DMS79 treated with DMSO at 0.1 percent for 48 hours (cell line): ENCODE measurements at places on chromosomes 6 and 20.

GRCh38 chr6:15780437-15780836 lies 117.6 kb upstream of the DTNBP1 start:
- no peak for DNase-seq

DNA sequence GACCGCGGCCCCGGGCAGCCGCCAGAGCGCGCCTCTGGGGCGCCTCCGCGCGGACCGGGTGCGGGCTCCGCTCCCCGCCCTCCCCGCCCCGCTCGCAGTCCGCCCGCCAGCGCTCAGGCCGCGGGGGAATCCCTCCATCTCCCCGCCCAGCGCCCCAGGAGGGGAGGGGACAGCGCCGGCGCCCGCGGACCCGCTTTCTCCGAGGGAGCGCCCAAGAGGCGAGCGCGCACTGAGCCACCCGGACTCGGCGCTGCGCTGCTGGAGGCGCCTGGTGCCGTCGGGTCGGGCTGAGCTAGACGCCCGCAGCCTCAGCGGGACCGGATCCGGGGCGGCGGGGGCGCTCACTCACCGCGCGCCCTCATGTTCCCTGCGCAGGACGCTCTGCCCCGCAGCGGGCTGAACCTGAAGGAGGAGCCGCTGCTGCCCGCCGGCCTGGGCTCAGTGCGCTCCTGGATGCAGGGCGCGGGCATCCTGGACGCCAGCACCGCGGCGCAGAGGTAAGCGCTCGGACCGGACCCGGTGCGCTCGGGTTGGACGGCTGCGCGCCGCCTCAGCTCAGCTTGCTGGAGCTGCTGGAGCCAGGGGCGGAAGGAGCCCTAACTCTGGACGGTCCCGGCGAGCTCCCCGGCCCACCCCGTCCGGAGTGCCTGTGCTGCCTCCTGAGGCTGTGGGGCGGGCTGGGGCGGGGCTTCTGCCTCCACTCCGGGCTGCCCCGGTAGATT lies 867 bp downstream of the EBF4 start:
- DNase-seq: no peak

- no peak for DNase-seq
Measured at GRCh38 chr6:169972101-169972651, 220.8 kb downstream of the ERMARD start.

DNA sequence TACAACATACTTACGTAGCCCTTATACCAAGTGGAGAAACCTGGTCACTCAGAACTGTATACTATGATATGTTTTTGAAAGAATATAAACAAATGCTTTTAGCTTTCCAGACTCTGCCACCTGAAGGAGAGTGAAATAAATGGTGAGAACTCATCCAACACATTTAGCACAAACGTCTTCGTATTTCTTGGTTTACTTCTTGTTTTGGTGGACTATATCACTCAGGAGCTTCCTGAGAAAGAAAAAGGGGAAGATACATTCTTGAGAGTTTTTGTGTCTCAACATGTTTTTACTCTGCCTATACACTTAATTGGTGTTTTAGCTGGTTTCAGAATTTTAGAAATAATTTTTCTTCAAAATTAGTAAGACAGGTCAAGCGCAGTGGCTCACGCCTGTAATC lies 19.4 kb upstream of the CTAGE9 start:
- DNase-seq: no peak

DNA sequence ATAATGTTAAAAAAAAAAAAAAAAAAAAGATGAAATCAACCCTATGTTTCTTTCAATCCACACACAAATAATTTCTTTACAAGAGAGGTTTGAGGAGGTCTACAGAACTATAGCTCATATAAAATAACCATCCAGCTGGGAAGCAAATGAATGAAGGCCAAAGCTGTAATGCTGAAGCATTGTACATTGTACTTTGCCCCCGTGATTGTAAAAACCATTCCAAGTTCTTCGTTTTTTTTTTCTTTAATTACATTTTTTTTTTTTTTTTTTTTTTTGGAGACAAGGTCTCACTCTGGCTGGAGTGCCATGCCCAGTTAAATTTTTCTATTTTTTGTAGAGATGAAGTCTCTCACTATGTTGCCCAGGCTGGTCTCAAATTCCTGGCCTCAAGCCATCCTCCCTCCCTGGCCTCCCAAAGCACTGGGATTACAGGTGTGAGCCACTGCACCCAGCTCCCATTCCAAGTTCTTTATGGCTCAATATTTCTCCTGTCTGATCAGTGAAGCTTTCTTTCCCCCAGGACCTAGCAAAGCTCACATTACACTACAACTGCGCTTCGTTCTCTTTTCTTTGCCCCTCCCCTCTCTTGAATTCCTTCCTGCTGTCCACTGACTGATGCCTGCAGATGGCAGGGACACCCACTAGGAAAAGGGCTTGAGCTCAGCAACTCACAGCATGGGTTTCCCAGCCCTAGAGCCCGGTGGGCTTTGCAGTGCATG lies 53.0 kb upstream of the NOP56 start:
- no peak for DNase-seq

- DNase-seq: no peak
Measured at GRCh38 chr20:44643596-44644229, 7.8 kb downstream of the ADA start.

DNA sequence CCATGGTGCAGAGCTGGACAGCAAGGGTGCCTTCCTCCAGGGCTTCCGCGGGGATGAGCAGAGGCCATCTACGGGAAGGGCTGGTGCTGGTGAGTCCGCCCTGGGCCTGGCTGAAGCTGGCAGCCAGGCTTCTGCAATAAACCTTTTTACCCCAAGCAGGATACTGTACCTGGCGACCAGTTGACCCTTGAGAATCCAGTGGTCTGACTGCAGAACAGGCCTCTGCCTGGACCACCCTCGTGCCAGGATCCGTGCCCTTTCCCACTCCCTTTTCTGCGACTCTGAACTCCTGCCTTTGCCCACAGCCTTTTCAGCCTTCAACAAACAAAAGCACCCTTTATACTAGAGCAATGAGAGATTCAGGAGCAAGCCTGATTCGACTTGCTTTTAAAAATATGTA lies 18.9 kb downstream of the CDH26 start:
- DNase-seq: no peak

DNA sequence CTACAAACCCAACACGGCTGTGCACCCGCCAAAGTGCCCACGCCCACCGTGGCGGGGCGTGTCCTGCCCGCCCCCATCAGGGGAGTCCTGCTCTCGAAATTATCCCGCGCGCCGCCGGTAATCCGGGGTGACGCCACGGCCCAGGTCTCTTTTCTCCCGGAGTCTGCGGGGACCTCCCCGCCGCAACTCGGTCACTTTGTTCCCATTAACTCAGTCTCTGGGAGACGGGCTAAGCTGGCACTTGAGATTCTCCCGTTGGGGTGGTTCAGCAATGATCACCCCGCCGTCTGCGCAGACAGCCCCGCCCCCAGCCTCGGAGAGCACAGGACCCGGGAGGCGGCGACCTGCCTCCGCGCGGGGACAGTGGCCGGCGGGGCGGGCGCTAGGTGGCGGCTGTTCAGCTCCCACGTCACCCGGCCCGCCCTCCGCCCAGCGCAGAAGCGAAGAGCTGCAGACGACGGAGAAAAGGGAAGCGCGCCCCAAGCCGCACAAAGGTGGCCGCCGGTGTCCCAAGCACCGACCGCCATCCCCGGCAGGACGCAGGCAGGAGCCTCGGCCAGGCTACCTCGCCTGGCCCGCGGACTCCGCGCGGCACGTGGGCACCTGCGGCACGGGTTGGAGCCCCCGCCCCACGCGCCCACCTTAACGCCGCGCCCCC lies 31.5 kb downstream of the SF3B5 start:
- DNase-seq: peak; percentile 32

DNA sequence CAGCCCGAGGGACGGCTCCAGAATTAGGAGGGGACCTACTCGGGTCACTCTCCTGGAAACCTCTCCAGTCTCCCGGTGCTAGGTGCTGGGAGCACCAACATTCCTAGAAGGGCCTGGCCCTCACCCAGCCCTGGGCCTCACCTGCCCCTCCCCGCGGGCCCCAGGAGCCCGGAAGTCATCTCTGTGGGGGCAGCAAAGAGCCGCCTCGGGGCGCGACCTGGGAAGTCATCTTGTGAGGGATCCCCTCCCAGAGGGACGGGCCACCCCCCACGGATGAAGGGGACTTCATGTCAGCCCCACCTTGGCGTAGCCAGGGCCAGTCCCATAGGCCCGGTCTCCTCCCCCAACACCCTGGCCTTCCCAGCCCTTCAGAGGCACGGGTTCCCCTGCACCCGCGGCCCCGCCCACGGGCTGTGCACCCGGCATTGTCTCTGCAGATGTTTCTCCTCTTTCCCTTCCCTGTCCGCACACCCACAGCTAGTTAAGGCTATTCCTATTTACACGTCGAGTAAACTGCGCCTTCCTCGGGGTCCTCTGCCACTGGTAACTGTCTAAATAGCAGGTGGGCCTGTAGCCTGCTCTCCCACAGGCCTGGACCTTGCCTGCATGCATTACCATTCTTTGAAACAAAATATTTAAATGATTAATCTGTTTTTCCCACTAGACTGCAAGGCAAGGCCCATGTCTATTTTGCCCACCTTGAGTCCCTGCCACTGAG lies 896 bp upstream of the RNASET2 start:
- DNase-seq: no peak

- DNase-seq: no peak
Measured at GRCh38 chr6:19342616-19343015, 494.6 kb upstream of the ID4 start.

DNA sequence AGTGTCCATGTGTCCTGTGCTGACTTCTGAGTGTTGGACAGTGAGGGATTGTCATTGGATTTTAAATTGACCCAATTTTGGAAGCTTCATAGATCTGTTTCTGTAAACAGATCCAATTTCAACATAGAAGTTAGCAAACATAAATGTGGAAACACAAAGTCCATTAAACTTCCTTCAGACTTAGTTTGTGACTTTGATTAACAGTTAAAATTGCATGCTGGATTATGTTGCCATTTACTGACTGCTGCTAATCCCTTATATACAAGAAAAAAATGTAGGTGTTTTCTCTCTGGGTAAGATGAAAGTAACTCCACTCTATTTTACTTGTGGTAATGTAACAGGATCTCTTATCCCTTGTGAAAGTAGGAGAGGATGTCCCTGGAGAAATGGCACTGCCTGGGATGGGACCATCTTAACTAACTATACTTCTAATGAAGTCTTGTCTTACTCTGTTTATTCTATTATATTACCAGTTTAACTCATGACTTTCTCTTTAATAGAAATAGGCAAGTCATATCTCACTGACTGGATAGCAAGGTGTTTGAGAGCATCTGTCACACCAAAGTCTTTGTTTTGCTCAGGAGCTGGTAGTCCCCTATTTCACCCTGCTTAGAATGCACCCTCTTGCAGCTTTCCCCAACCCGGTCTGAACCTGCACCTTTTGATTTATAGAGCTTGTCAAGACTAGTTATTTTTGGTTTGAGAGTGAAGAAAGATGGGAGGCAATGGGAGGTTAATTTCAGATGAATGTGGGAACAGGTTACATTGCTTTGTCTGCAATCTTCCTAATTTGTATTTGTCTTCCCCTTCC lies 7.2 kb downstream of the TPX2 start:
- no peak for DNase-seq
